Epithelial cell of prostate (primary cell): ENCODE measurements at places on chromosomes 1 and 21.
A peak's percentile ranks its signal among the peaks of the same experiment; 100 is the strongest.

GRCh38 chr1:168552961-168553360, 9.2 kb upstream of the XCL2 start:
- DNase-seq, result no peak

DNA sequence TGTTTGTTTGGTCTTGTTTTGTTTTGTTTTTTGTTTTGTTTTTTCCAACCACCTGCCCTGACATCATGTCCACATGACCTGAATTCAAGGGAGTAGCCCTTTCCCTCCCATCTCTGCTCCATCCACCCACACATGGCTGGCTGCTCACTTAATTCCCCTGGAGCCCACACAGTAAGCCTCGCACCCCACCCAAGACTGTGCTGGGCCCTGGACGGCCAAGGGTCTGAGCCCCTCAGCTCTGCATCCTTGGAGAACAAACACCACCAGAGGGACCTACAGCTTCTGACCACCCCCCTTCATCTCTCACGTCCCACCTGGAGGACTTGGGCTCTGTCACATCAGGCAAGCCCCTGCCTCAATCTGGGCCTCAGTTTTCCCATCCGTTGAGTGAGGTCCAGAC, 39.1 kb downstream of the MATN1 start:
- DNase-seq, result no peak

DNA sequence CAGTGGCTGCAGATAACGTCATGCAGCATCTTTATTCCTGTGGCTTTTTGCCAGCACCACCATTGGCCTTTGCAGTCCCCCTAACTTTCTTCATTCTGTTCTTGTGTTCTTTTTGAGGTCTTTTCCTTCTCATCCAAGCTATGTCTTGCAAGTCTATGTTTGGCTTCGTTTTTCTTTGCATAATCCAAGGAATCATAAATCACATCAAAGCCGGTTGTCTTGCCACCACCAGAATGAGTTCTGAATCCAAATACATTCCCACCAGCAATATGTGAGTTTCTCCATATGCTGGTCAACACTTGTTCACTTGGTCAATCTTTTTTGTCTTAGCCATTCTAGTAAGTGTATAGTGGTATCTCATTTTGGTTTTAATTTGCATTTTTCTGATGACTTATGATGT, 70.6 kb upstream of the AK4 start:
- DNase-seq, result no peak

GRCh38 chr1:229062135-229062534, 208.8 kb upstream of the RAB4A start:
- no peak for DNase-seq

DNA sequence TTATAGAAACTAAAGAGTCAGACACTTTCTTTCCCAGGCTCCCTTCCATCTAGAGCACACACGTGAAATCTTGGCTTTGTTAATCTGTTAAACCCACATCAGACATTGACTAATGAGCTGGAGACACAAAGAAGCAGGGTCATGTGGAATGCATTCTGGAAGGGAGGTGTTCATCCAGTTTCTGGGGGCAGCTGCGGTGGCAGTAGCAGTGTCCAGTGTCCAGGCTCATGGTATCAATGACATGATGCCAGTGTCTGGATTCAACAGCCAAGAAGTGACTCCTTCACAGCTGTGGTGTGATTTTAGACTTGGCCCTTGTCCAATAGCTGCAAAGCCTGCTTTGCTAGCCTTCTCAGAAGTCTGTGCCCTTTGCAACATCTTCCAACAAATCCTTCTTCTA, 95.2 kb downstream of the NTPCR start:
- no peak for DNase-seq

DNA sequence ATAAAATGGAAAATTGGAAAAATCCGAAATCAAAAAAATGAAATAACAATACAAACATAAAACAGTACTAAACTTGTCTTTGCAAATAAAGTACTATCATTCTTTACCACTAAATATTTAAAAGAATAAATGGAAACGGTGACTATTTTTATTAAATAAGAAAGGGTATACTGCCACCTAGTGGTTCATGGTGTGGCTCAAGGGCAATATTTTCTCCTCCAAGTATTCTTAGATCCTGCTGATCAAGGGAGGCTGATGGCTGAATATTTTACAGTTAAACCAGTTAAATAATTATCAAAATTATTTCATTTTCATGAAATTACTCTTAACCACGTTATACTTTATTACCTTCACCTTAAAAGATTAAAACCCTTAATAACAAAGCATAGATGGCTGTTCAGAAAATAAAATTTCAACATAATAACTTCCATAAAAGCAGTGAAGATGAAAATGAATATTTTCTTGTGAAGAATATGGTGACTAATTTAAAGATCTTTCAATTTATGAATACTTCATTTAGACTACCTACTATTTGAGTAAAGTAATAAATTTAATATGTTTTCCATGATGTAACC, 1793.9 kb downstream of the NCAM2 start:
- no peak for DNase-seq

GRCh38 chr1:42963378-42964043, 4.8 kb upstream of the SLC2A1 start:
- DNase-seq, result no peak

GRCh38 chr1:210372931-210373627, 44.4 kb downstream of the HHAT start:
- DNase-seq, result no peak

GRCh38 chr1:62439652-62440371, 3.0 kb downstream of the USP1 start:
- no peak for DNase-seq

DNA sequence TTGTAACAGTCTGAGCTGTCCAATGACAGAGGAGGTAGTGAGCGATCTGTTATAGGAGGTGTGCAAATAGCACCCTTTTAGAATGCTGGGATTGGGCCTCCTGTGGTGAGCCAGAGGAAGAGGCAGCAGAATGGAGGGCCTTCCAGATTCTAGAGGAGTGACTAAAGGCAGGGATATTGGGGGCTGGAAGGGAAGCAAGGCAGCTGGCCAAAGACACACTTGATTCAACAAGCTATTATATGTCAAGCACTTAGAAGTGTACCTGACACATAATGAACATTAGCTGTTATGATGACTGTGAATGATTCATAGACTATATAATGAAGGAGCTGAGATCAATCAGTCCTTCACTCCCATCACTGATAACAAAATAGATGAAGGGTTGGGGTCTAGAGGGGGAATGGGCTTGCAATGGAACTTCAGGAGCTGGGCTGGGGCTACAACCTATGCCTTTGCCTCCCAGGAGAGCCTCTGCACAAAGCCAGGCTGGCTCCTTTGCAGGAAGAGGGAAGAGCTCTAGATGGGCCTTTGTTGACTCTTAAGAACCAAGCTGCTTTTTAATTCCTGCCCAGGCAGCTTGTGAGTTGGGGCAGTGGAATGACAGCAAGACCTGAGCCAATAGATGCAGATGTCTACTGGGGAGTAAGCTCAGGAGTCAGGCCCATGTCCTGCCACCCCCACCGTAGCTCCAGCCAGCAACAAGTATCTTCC, 2.3 kb upstream of the MKNK1 start:
- DNase-seq, result no peak

GRCh38 chr1:52601991-52602855, at the start of gene GPX7:
Gene GPX7 (plus strand): TSS chr1:52602371. CDS start chr1:52602410, 39 bp downstream.
- no peak for DNase-seq

DNA sequence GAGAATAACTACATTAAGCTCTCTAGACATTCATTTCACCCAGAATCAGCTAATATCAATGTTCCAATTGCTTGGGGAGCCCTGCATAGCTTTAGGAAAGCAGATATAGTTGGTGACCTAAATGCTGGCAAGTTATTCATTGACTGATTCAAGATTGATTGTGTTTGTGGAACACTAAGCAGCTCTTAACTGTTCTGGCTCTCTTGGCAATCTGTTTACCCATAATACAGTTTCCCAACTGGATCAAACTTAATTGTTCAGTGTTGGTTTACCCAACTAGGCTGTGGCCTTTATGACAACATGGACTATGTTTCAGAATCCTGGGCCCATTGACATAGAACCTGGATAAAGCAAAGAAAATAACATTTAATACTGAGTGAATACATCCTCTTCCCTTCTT, 83.7 kb downstream of the NRDC start:
- DNase-seq, result no peak

- no peak for DNase-seq
Measured at GRCh38 chr1:45971922-45972531, 160.4 kb downstream of the PIK3R3 start.

GRCh38 chr1:37888022-37888700, 28.8 kb upstream of the MTF1 start:
- no peak for DNase-seq

- no peak for DNase-seq
Measured at GRCh38 chr1:156721535-156721934, 6.7 kb upstream of the METTL25B start.

DNA sequence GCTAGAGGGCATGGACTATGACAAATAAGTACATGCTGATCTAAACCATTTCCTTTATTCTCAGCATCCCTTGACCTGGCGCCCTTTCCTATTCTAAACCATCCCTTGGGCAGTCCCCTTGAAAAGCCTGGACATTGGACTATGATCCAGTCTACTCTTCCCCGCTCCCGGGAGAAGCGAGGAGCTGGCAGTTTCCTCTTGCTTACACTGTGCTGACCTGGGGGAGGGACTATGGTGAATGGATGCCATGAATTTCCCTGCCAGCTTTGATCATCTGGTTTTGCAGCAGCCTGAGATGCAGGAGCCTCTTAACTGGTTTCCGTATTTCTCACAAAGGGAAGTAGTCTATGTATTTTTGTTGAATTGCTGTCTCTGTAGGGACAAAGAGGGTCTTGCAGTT, 121.7 kb downstream of the KIF26B start:
- no peak for DNase-seq

GRCh38 chr1:171984262-171984661, 143.0 kb downstream of the DNM3 start:
- no peak for DNase-seq

DNA sequence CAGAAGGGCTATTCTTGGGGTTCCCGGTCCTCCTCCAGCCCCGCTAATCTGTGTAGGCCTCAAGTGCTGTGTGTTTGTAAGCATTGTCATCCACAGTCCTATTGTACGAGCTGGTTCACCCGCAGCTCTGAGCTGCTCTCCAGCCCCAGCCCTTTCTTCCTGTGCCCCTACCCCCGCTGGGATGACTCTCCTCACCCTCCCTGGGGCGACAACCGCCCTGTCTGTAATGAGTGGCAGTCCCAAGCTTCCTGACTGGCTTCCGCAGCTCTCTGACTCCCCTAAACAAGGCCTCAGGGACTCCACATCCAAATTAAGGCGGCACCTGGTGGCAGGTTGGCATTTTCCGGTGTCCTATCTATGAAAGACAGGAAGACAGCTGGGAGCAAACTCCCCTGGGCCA, 45.8 kb downstream of the TFF3 start:
- DNase-seq, result no peak

DNA sequence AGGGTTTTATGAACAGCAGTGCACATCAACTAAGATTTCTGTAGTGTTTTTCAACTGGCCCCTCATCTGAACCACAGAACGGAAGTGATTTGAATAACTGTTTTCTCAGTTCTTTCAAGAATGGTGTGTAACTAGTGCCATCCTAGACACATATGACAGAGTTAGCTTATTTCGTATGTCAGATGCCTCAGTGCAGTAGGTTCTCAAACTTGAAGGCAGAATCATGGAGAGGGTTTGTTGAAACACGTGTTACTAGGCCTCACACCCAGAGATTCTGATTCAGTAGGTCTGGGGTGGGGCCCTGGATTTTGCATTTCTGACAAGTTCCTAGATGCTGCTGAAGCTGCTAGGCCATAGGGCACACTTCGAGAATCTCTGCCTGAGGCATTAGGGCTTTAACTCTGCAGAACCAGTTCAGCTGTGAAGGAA, 49.0 kb downstream of the SCCPDH start:
- peak; percentile 34 for DNase-seq

GRCh38 chr1:231926340-231926739, 299.8 kb downstream of the DISC1 start:
- DNase-seq, result no peak

DNA sequence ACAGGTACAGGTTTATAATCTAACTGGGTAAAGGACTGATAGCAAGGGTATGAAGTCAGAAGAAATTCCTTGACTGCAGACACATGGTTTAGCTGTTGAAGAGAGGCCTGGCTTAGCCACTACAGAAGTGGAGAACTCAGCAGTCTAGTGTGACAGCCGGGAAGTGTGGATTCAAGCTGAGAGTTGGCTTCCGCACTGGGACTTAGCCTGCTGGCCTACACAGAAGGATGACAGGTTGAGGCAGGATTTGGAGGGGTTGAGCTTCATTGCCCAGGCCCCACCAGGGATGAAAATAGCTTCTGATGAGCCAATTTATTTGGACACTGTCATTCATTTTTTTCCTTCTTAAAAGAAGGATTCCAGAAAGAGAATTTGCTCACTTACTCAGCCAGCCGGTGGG, 284.4 kb downstream of the PCP4 start:
- no peak for DNase-seq

DNA sequence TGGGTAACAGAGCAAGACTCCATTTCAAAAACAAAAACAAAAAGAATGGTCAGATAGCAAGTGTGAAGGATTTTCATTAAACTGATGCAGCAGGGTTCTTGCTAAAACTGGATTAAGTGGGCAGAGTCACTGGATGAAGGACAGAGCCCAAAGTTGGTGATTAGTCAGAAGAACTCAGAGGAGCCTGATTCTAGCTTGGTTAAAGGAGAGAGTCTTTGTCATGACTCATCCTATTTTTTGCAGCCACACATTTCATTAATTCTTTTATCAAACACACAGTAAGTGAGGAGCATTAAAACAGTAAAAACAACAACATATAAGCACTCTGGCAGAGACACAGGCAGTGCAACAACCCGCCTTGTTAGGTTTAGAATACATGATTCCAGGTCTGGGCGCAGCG, 56.0 kb upstream of the EDARADD start:
- no peak for DNase-seq

GRCh38 chr1:36761113-36761512, 273.2 kb downstream of the GRIK3 start:
- no peak for DNase-seq

GRCh38 chr1:198495631-198496030, 44.8 kb downstream of the ATP6V1G3 start:
- no peak for DNase-seq

DNA sequence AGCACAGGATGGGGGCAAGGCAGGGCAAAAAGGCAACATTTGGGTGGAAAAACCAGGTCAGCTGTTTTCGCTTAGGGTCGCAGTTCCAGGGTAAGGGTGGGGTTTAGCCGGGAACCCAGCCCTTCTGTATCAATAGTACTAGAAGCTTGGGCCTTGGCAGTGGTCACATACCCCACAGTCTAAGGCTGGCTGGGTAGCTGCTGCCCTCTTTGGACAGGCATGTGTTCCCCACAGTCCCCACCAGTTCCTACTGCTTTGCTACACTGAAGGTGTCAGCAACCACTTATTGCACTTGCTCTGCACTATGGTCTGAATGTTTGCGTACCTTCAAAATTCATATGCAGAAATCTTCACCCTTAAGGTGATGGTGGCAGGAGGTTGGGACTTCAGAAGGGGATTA, 349.8 kb downstream of the LTN1 start:
- DNase-seq, result no peak

DNA sequence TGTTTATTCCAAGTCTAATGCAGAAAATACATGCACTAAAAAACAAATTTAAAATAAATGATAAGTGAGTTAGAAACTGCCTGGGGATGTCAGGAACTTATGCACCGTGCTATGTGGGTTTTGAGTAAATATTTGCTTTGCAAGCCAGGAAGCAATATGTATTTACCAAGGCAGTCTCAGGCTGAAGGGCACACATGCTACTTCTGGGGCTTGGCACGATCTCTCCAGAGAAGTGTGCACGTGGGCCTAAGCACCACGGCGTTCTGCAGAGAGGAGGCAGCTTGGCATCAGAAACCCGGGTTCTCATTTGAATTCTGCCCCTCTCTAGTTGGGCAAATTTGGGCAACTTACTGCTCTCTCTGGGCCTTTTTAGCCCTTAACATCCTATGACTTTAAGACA, 72.6 kb upstream of the ROR1 start:
- peak; percentile 10 for DNase-seq
